Renal cortex interstitium (tissue), 15 donors: ENCODE measurements at places on chromosomes 2 and 18.

DNA sequence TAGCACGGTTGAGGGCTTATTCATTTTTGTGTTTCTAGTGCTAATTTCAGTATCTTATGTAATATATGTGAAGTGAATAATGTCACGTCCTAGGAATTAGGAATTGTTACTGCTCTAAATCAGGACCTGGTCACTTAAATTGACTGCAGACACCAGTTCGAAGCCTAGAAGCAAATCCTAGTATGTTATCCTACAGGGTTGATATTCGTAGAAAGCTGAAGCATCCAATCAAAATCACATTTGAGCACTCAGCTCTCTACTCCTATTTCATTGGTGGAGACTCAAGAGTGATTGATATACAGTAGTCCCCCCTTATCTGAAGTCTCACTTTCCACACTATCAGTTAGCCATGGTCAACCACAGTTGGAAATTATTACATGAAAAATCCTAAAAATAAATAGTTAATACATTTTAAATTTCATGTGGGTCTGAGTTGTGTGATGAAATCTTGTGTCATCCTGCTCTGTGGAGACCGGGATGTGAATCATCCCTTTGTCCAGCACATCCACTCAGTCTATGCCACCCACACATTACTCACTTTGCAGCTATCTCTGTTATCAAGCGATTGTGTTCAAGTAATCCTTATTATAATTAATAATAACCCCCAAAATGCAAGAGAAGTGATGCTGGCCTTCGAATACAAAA is 35.2 kb upstream of the SCN9A start:
- DNase-seq, result no peak

GRCh38 chr18:66599190-66599589 is 4.7 kb downstream of the CDH19 start:
- no peak for DNase-seq

GRCh38 chr2:100252811-100253698 is 69.2 kb downstream of the LONRF2 start:
- DNase-seq, result no peak

- DNase-seq, result no peak
Observed at GRCh38 chr2:35463805-35464596, 891.6 kb upstream of the CRIM1 start.

DNA sequence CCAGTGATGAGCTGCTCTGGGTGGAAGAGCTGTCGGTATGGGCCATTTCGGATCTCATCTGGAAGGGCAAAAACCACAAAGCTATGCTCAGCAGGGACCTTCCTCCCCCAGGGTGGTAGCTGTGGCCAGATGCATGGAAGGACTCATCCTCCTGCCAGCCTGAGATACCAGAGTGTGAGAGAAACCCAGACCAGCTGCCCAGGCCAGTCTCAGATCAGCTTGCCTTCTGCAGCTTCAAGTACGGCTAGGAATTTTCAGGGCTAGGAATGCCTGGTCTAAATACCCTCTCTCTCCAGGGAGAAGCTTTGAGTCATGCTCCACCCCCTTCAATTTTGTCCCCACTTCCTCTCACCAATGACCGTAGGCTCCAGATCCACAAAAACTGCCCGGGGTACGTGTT is 1.4 kb upstream of the TUBA4B start:
- no peak for DNase-seq

DNA sequence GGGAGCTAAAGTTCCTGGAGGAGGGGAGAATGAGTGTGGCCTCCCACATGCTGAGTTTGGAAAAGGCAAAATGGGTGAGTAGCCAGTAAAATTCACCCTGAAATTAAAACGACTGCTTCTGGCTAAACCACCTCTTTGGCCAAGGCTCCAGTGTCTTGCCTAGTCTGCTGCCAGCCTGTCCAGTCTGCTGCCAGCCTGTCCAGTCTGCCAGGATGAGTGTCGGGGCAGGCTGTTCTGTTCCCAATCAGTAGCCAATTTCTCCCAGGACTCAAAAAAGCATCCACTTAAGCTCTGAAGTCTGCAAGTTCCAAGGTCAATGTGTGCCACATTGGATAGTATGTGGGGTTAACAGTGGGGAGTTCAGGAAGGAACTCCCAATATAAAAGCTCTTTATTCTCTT is 134.6 kb upstream of the KLHL29 start:
- DNase-seq, result no peak

DNA sequence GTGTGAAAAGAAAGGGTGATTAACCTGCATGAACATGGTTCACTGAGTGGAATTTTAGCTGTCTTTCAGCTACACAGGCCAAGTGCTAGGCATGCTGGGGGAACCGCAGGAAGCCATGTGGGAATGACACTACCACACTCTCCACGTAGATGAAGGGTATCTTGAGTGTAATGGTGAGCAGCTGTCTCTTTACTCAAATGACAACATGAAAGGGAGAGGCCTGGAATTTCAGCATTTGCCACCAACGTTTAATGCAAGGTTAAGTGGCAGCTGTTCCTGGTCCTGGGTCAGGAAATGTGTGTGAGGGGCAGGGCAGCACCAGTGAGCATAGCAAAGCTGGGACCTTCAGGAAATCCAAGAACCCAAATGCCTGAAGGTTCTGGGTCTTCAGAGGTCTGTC is 588.4 kb downstream of the SLC4A3 start:
- no peak for DNase-seq

GRCh38 chr2:226644399-226644865 is 155.2 kb downstream of the IRS1 start:
- no peak for DNase-seq

DNA sequence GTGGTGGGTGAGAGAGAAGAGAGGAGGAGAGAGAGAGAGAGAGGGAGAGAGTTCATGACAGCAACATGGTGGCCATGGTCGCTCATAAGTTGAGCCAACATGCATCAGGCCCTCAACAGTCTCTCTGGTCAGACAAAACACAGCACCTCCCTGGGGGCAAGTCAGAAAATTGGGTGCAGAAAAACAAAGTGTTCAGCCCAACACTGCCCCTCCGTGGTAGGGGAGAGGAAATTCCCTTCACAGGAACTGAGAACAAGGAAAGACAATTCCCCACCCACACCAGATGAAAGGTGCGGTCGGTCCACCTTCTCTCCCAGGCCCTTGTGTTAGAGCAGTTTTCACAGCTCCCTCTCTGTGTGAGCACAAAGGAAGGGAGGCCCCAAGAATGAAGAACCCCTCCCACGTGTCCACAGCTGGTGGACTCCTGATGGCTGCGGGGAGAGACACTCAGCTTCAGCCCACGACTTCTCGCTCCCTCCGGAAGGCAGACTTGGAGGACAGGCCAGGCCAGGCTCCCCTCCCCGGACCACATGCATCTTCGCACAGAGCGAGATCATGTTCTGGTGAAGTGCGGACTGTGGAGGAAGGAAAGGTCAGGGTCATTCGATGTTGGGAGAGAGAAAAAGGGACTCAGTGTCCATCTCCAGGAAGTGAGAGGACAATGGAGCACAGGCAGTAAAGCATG is 181.7 kb downstream of the ANAPC1 start:
- DNase-seq, result no peak

DNA sequence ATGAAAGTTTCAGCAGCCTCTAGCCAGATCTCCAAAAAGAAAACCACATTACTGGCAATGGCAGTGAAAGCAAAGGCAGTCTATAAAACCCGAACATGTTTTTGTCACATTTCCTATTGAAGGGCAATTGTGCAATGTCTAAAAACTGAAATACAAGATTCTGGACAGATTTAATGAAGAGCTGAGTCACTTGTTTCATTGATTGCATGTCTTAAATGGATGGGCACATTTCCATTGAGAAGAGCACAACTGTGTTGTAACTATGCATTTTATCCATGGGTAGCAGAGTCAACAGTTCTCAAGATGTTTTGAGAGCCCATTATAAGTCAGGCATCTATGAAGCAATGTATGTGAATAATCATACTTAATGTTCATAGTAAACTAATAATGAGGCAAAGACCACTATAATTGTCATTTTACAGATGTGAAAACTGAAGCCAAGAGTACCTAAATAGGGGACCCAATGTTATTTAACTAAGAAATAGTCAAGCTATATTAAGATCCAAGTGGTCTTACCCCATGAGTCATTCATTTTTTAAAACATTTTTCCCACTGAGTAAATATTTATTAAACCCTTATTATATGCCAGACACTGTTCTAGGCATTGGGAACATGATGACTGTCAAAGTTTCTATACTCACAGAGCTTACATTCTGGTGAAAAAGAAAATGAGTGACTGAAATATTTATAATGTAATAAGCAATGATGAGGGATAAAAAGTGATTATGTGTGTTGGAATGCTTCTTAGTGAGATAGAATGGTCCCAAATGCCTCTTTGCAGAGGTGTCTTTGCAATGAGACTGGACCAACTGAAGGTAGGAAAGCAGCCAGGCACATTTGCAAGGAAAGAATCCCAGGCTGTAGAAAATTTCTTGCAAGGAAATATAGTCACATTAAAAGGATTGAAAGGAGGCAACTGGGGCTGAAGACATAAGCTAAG is 818.9 kb upstream of the ACVR2A start:
- no peak for DNase-seq

DNA sequence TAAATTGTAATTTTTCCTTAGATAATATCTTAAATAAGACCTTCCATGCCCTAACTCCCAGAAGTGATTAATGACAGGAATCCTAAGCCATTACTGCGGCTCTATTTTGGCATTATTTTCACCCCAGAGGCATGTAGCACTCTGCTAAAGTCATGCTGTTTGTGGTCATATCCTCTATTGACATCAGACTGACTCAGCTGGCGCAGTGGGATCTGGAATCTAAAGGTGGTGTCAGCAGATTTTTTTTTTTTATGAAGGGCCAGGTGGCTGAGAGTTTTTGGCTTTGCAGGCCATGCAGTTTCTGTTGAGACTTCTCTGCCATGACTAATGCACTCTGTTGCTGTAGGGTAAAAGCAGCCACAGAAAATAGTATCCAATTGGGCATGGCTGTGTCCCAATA is 64.1 kb upstream of the ACVR1C start:
- no peak for DNase-seq

- no peak for DNase-seq
Observed at GRCh38 chr2:25794544-25795276, 83.6 kb downstream of the ASXL2 start.

- DNase-seq, result no peak
Observed at GRCh38 chr2:47357483-47357882, 45.5 kb upstream of the MSH2 start.

GRCh38 chr2:42969231-42970150 is 177.1 kb upstream of the HAAO start:
- no peak for DNase-seq

GRCh38 chr18:48962994-48963561 is 12.3 kb upstream of the SMAD7 start:
- DNase-seq, result no peak

- no peak for DNase-seq
Observed at GRCh38 chr2:66960161-66960560, 437.0 kb upstream of the ETAA1 start.

DNA sequence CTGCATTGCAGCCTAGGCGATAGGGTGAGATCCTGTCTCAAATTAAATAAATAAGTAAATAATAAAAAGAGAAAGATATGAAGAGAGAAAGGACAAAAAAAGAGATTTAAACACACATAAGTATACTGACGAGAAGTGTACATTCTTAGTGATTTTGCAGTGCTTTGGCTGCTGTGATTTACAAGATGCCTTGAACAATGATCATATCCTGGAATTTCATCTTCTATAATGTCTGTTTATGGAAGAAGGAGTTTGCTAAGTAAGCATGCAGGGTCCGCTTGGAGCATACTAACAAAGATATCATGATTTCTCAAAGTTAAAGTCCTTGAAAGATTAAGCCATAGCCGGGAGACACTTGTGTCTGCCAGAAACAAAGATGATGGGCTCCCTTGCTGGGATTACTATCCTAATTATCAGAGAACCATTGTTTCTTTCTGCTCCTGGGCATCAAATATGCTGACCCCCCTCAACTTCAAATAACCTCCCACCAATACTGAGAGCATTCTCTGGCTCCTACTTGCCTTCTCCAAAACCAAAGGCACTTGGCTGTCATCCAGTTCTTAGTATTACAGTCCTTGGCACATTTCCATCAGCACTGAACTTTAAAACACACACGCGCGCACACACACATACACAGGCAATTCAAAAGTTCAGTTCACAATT is 47.5 kb upstream of the STAM2 start:
- DNase-seq, result peak; percentile 80

- DNase-seq, result no peak
Observed at GRCh38 chr18:9910661-9911060, 3.2 kb upstream of the VAPA start.

GRCh38 chr2:25700221-25700660 is 26.9 kb upstream of the DTNB start:
- DNase-seq, result no peak

GRCh38 chr2:172098287-172098649 is 4.4 kb downstream of the DLX2 start:
- DNase-seq, result no peak

- DNase-seq, result no peak
Observed at GRCh38 chr2:45776160-45776955, 124.9 kb downstream of the PRKCE start.

- DNase-seq, result no peak
Observed at GRCh38 chr2:188970211-188970610, 4.0 kb upstream of the COL3A1 start.

- no peak for DNase-seq
Observed at GRCh38 chr2:228417956-228418355, 236.5 kb upstream of the SPHKAP start.

GRCh38 chr2:7338961-7339360 is 421.7 kb downstream of the RNF144A start:
- no peak for DNase-seq

GRCh38 chr2:240604291-240604938 is 17.9 kb downstream of the CAPN10 start:
- peak; percentile 64 for DNase-seq

GRCh38 chr2:104340879-104341828 is 512.8 kb upstream of the POU3F3 start:
- DNase-seq, result no peak

DNA sequence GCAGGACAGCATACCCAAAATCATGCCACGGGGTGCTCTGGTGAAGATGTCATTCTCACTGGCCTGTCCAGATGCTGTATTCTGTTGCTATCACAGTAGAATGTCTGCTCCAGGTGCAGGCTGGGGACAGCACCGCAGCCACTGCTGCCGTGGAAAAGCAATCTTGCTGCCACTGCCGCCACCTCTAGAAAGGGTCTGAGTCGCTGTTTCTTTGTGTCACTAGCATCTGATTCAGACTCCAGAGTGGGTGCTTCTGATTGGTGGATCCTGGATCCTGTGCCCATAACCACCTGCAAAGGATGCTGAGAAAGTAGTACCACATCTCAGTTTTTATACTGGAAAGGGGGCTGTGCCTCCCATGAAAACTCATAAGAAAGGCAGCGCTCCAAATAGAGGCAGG is 45.3 kb upstream of the CTLA4 start:
- DNase-seq, result no peak

DNA sequence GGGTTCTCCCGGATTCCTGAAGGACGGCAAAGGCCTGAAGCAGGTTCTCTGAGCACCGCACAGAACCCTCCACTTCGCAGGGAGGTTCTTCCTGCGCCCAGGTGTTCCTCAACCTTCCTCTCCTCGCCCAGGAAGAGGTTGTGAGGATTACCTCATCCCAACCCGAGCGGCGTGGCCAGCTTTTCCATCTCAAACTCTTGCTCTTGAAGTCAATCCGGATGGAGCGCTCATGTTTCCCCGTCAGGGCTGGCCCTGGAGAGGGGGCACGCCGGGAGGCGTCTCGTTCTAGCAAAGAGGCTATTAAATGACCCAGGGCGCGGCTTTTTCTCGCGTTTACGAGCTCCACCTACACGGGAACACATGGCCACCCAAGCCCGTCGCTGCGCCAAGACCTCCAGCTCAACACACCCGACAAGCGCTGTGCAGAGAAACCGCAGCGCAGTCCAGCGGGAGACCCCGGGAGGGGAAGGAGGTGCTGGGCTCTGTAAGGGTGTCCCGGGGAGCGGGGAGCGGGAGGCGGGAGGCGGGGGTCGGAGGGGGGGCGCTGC is 540 bp upstream of the RAB10 start:
- peak; percentile 80 for DNase-seq
